Cerebellum (tissue), 4 donors: ENCODE measurements at places on chromosomes 16 and 17.

DNA sequence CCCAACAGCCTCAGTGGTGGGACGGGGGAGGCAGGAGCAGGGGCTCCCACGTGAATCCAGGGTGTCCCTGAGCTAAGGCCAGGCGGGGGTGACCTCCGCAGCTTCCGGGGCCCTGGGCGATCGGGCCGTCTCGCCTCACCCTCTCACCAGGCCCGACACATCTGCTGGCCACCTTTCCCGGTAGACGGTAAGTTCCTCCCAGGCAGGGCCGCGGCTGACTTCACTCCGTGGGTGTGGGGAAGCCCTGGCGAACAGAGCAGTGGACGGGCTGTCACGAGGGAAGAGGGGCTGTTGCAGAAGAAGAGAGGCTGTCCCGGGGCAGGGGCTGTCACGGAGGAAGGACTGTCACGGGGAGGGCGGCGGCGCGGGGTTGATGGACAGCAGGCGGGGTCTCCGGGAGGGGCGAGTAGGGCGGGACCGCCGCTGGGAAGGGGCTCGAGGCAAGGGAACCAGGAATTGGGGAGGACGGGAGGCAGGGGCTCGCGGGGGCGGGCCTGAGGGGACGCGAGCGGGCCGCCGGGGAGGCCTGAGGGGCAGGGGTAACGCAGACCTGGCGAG is 498 bp downstream of the PKMYT1 start:
- no peak for DNase-seq

- DNase-seq, result no peak
Measured at GRCh38 chr17:72332367-72332766, 211.5 kb downstream of the SOX9 start.

DNA sequence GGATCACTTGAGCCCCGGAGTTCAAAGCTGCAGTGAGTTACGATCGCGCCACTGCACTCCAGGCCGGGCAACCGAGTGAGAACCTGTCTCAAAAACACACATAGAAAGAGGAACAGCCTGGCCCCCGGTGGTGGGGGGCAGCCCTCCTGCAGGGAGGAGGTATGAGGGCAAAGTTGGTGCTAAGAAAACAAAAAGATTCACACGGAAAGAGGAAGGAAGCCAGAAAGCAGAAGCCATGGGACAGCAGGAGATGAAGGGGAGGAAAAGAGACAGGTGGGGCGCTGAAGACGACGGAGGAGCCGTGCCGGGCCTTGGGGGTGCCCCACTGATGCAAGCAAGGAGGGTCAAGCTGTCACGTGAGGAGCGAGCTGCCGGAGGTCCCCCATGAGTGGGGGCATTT is 8.2 kb upstream of the C16orf74 start:
- no peak for DNase-seq

- DNase-seq, result no peak
Measured at GRCh38 chr17:76549215-76549518, 9.3 kb downstream of the PRCD start.

GRCh38 chr17:57259817-57260216 is 3.5 kb downstream of the MSI2 start:
- DNase-seq, result no peak

GRCh38 chr17:56824503-56824902 is 9.2 kb downstream of the C17orf67 start:
- DNase-seq, result no peak

DNA sequence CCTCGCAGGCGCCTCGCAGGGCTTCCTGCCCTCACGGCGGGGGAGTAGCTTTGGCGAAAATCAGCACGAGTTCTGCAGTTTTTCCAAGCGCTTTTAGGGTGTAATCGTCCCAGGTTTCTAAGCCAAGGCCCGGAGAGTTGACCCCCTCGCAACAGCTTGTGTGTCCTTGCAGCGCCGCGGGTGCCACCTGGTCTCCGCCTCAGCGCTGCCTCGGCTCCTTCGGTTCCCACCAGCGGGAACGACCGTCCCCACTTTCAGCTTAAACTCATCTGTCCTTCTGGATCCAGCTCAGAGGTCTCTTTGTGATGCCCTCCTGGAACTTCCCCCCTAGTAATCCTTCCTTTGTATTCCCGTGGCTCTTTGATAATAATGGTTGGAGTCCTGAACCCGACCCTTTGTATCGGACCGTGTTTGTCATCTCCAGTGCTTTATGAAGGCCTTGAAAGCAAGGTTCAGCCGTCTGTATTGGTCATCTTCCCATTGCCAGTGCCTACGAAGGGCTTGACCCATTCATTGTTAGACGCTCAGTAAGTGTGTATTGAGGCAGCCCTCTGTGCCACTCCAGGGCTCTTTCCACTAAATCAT is 858 bp upstream of the SMARCE1 start:
- peak; percentile 47 for DNase-seq

GRCh38 chr17:2122641-2123302 is 67.9 kb downstream of the HIC1 start:
- DNase-seq, result peak; percentile 42

DNA sequence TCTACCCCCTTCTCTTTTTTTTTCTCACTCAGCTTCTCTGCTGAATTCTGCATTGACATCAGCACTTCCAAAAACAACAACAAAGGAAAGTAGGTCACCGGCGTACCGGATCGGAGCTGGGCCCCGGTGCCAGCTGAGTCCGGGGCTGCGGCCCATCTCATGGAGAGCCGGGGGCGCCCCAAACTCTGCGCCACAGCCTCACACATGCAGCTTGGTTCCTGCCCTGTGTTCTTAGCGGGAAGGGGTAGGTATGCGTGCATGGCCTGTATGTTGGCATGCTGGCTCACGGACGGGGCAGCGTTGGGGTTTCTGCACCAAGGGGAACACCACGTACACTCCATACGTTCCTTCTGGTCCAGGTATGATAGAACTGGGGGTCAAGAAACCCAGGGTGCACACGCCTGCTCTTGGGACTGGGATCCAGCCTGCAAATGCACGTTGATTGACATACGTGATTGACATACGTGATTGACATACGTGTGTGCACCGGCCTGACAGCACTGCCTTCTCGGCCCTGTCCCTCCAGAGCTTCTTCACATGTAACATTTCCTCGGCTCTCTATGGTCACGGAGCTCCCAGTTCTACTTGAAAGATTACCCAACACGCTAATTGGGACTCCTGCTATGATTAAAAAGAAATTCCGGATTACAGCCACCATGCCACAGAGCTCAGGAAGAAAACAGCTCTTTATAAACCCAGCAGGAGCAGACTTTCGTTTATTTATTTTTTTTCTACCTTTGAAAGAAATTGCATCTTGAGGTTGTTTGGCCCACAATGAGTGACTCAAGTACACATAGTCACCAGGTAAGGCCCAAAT is 88.7 kb downstream of the RPA1 start:
- DNase-seq, result no peak

DNA sequence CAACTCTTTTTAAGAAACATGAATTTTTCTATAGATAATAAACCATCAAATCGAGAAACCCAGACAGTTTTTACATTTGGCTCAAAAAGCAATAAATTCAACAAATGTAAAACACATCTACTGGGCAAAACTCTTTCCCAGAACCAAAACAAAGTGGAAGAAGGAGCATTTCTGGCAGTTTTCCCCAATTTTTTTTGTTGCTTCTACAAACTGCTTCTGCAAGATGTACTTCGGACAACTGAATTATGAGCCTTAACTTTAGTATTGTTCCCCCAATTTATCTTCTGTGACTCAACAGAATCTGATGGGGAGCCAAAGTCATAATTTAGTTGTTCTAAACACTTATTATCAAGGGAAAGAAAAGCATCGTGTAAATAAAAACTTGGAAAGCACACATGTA is 1047.2 kb downstream of the CDH11 start:
- DNase-seq, result no peak

DNA sequence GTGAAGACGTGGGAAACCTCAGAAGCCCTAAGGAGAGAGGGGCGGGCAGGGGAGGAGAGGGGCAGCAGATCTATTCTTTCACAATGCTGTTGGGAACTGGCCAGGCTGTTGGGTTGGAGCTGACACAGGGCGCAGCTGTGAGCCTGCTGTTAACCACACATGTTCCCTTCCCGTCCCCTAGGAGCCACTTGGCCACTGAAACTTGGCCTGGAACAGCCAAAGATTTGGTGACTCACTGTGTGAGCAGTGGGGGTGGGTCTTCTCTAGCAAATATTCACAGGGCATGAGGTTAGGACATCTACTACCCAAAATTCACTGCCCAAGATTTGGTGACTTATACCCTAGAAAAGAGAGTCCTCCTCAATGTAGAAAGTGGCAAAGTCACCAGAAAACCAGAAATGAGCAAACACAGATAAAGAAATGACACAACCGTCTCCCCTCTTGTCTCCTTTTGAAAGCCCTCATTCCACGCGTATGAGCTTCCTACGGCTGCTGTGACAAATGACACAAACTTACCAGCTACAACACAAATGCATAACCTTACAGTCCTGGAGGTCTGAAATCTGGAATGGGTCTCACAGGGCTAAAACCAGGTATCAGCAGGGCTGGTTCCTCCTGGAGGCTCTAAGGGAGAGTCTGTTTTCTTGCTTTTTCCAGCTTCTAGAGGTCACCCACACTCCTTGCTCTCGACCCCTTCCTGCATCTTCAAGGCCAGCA is 6.3 kb downstream of the TBC1D16 start:
- DNase-seq, result no peak

- no peak for DNase-seq
Measured at GRCh38 chr16:1965396-1966001, 873 bp upstream of the RPS2 start.

GRCh38 chr17:73342541-73343167 is 30.9 kb upstream of the CDC42EP4 start:
- no peak for DNase-seq

GRCh38 chr17:45311760-45312476 is 4.9 kb downstream of the MAP3K14 start:
- DNase-seq, result no peak

GRCh38 chr16:25035494-25036405 is 20.6 kb upstream of the ARHGAP17 start:
- DNase-seq, result no peak

- DNase-seq, result no peak
Measured at GRCh38 chr16:67398546-67399217, 5.4 kb upstream of the TPPP3 start.

DNA sequence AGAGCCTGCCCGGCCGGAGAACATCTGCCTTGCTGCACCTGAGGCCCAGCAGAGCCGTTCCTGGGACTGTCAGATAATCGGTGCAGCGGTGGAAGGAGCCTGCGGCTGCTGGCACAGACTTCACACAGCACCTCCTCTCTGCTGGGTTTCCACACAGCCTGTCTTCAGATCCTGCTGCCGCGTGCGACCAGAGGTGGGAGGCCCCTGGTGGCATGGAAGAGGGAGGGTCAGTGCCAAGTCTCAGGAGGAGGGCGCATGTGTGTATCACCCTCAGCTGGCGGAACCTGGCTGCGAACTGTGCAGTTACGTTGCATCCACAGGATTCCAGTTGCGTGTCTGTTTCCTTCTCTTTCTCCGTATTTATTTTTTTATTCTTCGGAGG is 3.3 kb downstream of the CDK5R1 start:
- DNase-seq, result no peak

- DNase-seq, result no peak
Measured at GRCh38 chr16:25064937-25065336, 46.6 kb upstream of the LCMT1 start.

- no peak for DNase-seq
Measured at GRCh38 chr17:58280480-58281217, at the start of gene MPO. MPO (minus strand) TSS chr17:58280935; CDS start chr17:58280758, 177 bp downstream.

- DNase-seq, result no peak
Measured at GRCh38 chr17:68843522-68843921, 111.7 kb downstream of the ABCA8 start.

- DNase-seq, result no peak
Measured at GRCh38 chr16:528111-529011, 849 bp downstream of the CAPN15 start.

GRCh38 chr16:87056551-87056950 is 260.6 kb downstream of the C16orf95 start:
- DNase-seq, result no peak

DNA sequence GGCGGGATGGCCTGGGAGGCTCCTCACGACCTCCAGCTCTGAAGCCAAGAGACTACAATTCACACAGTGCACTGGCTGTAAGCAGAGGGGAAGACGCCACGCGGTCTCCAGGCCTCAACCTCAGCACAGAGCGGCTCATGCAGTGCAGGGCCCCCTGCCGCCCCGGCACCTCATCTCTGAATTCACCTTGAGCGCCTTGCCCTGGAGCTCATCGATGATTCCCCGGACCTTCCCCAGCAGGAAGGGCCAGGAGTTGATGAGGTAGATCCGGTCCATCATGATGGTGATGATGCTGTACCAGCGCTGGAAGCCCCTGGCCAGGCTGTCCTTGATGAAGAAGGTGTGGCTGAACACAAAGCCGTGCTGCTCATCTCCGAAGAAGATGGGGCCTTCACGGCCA is 13.2 kb downstream of the FLCN start:
- DNase-seq, result no peak

- no peak for DNase-seq
Measured at GRCh38 chr17:66313995-66314659, 11.7 kb downstream of the PRKCA start.

- no peak for DNase-seq
Measured at GRCh38 chr16:86836503-86837129, 258.3 kb downstream of the FOXL1 start.

DNA sequence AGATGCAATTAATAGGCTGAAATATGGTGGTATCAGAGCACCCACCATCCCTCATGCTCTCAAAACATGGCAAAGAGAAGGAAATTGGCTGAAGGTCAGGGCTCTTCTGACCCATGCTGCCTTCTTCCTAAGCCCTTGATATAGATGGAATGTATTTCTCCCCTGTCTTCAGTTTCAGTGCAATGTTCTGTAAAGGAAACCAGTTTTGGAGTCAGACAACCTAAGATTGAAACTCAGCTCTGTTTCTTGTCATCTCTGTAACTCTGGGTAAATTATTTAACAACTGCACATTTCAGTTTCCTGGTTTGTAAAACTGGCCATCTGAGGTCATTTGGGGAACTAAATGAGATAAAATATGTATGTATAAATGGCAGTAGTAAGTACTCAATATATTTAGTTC is 243.9 kb downstream of the CA10 start:
- DNase-seq, result no peak

DNA sequence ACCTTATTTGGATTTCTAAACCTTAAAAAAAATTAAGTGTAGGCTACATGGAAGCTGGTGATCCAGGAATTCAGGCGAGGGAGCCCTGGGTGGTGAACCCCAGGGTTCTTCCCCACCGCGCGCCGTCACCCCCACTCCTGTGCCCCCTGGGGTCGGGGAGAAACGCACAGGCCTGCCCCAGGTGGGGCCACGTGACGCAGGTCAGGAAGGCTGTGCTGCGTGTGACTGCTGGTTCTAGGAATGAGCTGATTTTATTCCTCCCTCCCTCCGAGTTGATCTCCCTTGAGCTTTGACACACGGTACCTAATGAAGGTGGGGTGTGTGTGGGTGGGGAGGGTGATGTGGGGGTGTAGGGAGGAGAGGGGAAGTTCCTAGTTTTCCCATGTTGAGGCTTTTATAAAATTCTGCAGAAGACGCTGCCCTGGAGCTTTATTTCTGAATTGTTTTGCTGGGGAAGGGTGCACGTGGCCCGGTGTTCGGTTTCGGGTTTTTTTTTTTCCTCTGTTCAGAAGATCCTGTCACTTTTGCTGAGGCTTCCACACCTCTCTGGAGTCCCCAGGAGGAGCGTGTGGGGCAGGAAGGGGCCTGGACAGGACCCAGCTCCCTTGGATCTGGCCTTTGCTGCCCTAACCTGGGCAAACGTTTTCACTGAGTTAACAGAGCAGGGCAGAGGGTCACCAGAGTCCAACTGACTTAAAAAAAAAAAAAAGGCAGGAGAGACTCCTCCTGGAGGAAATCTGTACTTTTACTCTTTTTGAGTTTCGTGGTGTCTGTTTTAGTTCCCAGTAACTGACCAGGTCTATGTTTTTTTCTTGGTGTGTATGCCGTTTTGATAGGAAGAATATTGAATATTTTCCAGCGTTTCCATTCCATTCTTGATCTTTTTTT is 55.8 kb upstream of the GSE1 start:
- no peak for DNase-seq

GRCh38 chr16:47672475-47672874 is 211.3 kb downstream of the PHKB start:
- no peak for DNase-seq

GRCh38 chr16:4313563-4314531 is 2.0 kb upstream of the GLIS2 start:
- DNase-seq, result no peak
